ENCODE measurements at places on chromosomes 4 and X.

- no peak for DNase-seq
These were observed 525 bp upstream of the CISD2 start for GRCh38 chr4:102868153-102868780.

GRCh38 chrX:132088864-132089263 lies 39.0 kb downstream of the FRMD7 start:
- no peak for DNase-seq

DNA sequence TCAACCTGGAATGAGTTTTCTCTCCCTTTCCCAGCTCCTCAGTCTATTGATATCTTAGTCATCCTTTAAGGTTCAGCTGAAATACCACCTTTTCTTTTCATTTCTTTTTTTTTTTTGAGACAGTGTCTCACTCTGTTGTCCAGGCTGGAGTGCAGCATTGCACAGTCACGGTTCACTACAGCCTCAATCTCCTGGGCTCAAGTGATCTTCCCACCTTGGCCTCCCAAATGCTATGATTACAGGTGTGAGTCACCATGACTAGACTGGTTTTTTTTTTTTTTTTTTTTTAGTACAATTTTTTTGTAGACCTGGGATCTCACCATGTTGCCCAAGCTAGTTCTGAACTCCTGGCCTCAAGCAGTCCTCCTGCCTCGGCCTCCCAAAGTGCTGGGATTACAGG lies 28.9 kb downstream of the AFF1 start:
- DNase-seq: no peak

GRCh38 chrX:7570432-7571029 lies 272.4 kb upstream of the VCX start:
- DNase-seq: no peak

DNA sequence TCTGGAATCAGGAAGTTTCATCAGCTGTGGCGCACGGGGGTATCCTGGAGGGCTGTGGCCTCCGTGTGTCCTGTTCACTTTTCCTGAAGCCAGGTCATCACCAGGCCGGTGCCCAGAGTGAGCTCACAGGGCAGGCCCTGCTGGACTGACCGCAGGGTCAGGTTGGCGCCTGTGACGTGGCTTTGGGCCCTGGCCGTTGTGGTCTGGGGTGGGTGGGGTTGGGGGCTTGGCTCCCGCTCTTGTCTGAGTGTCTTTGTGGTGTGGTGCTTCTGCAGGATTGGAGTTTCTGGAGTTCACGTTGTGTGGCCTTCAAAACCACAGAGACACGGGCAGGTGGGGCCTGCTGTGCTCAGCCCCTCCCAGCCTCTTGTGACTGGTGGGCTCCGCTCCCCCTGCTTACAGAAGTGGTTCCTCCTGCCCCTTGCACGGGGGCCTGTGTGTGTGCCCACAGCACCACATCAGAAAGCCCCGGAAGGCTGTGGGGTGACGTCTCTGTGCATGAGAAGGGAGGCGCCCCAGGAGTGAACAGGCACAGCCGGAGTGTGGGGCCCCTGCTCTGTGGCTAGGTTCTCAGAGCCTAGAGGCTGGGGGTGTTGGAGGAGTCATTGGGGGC lies 9.5 kb downstream of the RGS12 start:
- no peak for DNase-seq

- DNase-seq: no peak
These were observed 14.6 kb upstream of the PRSS12 start for GRCh38 chr4:118367361-118367760.

GRCh38 chrX:1453951-1454785 lies 1.5 kb upstream of the ASMTL start:
- no peak for DNase-seq

DNA sequence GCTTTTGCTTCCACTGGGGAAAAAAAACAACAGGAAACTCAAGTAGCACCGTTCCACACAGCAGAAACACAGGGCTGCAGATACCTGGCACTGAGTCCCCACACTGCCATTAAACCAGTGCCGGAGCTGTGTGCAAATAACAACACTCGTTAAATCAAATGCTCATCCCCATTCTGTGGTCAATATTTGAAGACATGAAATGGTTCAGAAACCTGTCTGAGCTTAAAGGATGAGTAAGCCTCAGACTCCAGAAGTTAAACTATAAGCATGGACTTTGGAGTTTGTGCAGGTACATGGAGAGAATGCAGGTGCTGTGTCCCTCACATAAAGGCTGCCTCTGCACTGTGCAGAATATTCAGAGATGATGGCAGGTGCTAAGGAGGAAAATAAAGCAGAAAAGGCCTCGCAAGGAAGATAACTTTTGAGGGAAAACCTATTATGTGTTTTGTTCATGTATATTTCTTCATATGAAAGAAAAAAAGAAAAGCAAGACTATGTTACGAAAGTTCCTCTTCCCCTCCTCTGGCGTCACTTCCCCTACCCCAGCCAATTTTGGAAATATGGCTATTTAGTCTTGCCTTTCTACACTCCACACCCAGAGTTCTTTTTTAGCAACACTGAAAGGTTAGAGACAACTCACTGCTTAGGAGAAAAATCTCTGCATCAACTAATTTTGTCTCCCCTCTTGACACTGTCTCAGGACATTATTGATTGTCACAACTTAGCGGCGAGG lies 4.6 kb downstream of the MPP1 start:
- DNase-seq: no peak

GRCh38 chr4:72629540-72629939 lies 60.5 kb upstream of the ADAMTS3 start:
- DNase-seq: peak; percentile 6

GRCh38 chr4:97394653-97395052 lies 748.6 kb downstream of the STPG2 start:
- peak; percentile 18 for DNase-seq

Measured in HS-5 (cell line).